ENCODE measurements at places on chromosomes 16 and 17. TPM values are rescaled to one million over a fixed set of nuclear protein-coding genes. Genes with fewer than 3 reads are reported as not detected.

- DNase-seq, result no peak
Measured at GRCh38 chr17:1977583-1978395, 47.3 kb downstream of the RTN4RL1 start.

The KCNAB3 gene
- 4.7 TPM for polyA plus RNA-seq

GRCh38 chr17:44487170-44487569, 16.0 kb downstream of the GPATCH8 start:
- DNase-seq, result no peak

DNA sequence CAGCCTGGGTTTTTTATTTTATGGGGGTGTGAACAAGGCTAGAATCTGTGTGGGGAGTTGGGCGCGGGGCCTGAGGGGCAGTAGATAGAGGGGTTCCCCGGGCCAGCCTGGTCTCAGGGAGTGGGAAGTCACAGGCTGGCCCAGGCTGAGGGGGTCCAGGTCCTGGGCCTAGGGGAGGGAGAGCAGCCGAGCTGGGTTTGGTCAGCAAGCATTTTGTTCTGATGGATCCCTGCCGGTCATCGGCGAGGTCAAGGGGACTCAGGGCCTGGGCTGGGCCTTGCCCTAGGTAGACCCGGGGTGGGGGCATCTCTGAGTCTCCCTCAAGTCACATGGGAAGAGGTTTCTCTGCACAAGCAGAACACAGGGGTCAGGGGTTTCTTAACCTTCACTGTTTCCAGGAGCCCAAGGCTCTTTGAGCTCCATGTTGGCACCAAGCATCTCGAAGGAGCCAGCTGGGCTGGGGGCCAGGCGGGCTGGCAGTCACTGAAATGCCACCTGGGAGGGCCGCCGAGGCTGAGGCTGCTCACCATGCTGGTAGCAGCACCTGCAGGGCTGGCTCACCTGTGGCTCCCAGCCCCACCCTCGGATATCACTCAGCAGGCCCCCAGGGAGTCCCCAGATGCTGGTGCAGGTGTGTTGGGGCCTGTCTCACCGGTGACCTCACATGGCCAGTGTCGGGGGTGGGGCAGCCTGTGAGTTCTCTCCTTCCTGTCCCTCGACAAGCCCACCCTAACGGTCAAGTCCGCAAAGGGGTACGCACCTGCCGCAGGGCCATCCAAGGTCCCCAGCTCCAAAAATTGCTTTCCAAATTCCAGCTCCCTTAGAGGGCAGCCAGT, 41.0 kb downstream of the SLC7A5 start:
- DNase-seq, result no peak

The OR1F1 gene
- not detected for polyA plus RNA-seq

GRCh38 chr17:7716901-7717755, at the start of gene DNAH2:
TSS of gene DNAH2 (plus strand) at chr17:7717744. CDS start at chr17:7719735, 1,991 bp downstream.
- peak; percentile 91 for DNase-seq

DNA sequence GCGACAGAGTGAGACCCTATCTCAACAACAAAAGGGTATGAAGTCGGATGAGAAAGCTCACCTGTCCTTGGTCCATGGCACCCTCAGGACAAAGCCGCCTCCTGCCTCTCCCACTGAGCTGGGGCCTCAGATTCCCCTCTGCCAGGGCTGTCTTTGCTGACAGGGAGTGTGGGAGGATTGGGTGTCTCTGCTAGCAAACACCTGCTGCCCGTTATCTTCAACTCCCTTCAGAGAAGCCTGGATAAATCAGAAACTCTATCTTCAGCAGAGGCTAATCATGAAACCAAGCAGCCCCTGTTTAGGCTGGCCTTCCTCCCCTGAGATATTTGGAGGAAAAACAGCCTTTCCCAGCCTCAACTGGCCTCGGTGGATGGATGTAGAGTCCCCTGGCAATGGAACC, 36.3 kb upstream of the CDH1 start:
- DNase-seq, result no peak

GRCh38 chr16:11333702-11334101, 11.6 kb upstream of the RMI2 start:
- no peak for DNase-seq

- no peak for DNase-seq
Measured at GRCh38 chr17:8997994-8998628, 23.2 kb upstream of the NTN1 start.

The MSLN gene
- 0.97 TPM for polyA plus RNA-seq

DNA sequence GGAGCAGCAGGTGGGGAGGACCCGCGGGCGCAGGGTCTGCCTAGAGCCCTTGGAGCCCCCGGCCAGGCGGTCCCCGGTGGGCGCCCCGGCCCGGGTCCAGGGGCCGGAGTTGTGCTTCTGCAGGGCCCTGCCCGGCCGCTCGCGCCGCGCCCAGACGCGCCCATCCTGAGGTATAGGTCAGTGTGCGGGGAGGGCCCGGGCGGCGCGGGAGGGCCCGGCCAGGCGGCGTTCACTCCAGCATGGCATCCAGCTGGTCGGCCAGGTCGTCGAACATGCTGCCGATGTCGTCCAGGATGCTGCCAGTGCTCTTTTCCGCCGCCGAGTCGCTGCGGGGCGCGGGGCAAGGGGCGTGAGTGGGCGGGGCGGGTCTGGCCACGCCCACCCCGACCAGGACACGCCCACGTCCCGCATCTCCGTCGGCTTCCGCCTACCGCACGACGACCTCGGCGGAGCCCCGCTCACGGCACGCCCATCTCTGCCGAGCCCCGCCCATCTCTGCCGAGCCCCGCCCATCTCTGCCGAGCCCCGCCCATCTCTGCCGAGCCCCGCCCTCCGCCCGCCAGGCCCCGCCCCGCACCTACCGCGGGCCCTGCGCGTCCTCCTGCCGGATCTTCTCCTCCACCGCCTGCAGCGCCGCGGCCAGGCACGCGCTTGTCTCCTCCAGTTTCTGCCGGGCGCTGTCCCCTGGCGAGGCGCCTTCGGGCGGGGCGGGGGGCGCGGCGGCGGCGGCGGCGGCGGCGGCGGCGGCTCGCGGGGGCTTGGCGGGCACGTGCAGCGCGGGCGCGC, 17.9 kb downstream of the CASKIN1 start:
- no peak for DNase-seq

GRCh38 chr16:88593489-88593888, 23.3 kb downstream of the ZC3H18 start:
- DNase-seq, result no peak

DNA sequence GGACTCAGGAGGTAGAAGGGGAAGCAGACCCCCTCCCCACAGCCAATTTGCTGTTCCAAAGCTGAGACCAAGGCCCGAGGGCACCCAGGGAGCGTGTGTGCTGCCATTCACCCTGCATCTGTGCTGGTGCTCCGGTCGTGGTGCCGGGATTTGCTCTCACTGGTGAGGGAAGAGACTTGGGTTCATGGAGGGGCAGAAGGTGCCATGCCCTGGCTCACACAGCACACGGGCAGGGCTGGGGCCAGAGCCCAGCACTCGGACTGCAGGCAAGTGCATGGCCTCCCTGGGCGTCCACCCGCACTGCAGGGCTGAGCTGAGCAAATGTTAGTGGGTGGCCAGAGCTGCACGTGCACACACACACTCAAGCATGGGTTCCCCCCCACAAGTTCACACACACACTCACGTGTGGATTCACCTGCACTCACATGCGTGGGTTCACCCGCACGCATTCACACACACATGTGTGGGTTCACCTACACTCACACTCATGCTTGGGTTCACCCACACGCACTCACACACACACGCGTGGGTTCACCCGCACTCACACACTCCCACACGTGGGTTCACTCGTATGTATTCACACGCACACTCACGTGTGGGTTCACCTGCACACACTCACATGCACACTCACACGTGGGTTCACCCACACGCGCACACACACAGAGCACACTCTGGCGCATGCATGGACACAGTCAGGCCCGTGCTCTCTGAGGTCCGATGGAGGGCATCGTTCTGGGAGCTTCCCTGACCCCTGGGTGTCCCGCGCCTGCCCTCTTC, 57.0 kb upstream of the CBFA2T3 start:
- DNase-seq, result no peak

GRCh38 chr16:49704586-49705155, 151.2 kb downstream of the ZNF423 start:
- DNase-seq, result no peak

GRCh38 chr16:69239851-69240250, 52.9 kb downstream of the SNTB2 start:
- DNase-seq, result no peak

The CRISPLD2 gene
- 6.2 TPM for polyA plus RNA-seq

The PRSS33 gene
- not detected for polyA plus RNA-seq

DNA sequence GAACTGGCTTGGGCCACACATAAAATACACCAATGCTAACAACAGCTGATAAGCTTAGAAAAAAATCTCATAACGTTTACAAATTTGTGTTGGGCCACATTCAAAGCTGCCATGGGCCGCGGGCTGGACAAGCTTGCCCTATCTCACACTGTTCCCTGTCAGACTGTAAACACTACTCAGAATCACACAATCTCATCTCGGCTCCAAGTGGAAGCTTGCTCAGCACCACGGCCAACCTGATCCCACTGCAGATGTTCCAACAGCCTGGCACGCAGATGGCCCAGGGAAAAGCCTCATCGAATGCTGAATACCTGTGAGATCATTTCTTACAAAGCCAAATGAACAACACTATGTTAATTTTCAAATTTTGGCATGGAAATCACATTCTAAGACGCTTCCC, 125.8 kb downstream of the ANKRD11 start:
- no peak for DNase-seq

DNA sequence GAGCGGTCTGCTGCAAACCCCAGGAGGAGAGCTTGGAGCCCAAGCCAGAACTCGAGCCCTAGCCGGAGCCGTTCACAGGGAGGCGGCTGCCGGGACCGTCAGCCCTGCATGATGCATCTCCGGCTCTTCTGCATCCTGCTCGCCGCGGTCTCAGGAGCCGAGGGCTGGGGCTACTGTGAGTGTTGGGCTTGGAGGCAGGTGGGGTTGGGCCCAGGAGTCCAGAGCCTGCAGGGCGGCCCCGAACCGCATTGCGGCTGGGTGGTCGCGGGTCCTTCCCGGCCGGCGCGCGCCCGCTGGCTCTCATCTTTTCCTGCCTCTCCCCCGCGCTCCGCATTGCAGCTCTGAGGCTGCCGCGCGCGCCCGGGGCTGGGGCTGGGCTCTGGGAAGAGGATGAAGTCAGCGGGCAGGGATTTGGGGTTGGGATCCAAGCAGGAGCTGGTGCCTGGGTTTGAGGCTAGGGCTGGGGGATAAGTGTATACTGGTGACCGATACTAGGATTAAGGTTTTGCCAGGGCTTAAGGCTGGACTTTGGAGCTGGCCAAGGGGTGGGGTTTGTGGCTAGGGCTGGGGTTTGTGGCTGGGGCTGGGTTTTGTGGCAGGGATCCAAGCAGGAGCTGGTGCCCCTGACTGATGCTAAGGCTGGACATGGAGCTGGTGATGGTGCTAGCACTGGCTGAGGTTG, 532 bp downstream of the CNTNAP1 start:
- DNase-seq, result peak; percentile 69

- DNase-seq, result no peak
Measured at GRCh38 chr17:34389126-34389750, 26.2 kb upstream of the CCL1 start.

DNA sequence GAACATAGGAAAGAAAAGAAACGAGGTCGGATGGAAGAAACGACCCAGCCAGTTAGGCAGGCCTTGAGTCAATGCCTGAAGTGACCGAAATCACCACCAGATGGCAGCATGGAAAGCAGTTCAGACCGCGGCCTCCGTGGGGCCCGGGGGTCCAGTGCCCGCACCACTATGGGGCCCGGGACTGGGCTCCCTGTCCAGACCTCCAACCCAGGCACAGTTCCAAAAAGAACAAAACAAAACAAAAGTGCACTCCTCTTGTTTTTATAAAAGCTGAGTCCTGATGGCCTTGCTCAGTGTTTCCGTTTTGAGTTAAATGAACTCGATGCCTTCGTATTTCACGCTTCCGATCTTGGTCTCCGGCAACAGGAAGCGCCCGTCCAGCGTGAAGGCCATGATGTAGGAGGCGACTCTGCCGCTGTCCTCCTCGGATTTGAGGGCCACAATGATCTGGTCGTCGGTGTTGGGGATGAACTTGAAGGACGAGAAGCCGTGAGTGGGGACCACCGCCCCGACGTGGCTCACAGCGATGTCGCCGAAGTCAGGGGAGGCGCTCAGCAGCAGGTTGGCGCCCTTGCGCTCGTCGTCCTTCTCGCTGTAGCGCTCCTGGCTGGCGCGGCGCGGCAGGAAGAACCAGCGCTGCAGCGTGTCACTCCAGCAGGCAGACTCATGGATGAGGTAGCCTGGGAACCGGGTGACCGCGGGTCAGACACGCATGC, 13.7 kb upstream of the LGALS3BP start:
- no peak for DNase-seq

GRCh38 chr17:82806645-82807044, 33.2 kb downstream of the ZNF750 start:
- no peak for DNase-seq

GRCh38 chr17:62206550-62206949, 141.5 kb upstream of the MED13 start:
- no peak for DNase-seq

- no peak for DNase-seq
Measured at GRCh38 chr17:9104370-9105041, 83.2 kb downstream of the NTN1 start.

- DNase-seq, result no peak
Measured at GRCh38 chr17:27649929-27650328, 18.9 kb downstream of the LGALS9 start.

- no peak for DNase-seq
Measured at GRCh38 chr16:59907611-59908010, 1173.5 kb upstream of the GOT2 start.

DNA sequence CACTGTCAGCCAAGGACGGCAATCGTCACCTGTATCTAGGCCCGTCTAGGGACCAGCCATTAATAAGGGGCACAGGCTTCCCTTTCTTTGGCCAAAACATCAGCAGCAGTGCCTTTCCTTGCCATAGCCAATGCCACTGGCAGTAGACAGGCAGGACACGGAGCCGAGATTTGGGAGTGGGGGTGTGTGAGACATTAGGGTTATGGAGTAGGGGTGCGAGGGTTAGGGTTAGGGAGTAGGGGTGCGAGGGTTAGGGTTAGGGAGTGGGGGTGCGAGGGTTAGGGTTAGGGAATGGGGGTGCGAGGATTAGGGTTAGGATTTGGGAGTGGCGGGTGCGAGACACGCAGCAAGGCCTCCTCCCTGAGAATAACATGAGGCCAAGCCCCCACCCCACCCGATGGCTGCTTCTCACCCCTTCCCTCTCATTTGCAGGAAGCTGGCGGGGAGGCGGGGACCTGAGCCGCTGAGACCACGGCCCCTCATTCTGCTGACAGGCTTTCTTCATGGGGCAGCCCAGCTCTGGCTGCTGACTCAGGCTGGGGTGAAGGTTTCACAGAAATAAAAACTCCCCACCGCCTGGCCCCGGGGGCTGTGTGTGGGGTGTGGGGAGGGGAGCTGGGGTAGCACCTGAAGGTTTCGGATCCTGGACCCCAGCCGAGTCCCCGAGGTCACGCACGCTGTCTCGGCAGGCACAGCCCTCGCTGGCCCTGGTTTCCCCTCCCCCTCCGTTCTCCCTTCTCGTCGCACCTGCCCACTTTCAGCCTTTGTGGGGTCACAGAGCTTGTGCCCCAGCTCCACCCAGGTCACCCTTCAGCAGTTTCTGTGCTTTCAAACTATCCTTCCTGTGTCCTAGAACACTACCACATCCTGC, 93.8 kb downstream of the PGS1 start:
- no peak for DNase-seq

- no peak for DNase-seq
Measured at GRCh38 chr16:3510416-3510815, 9.6 kb downstream of the CLUAP1 start.

All from hindlimb muscle (tissue), 1 donor.